Chondrocyte (in vitro differentiated cells): ENCODE measurements at places on chromosomes 2 and 18. TPM values are rescaled to one million over a fixed set of nuclear protein-coding genes. Genes with fewer than 3 reads are reported as not detected.

Gene NOP58
- total RNA-seq = 30.0 to 40.5 TPM (median 32.3 TPM) in 3 replicates

Gene RAB17
- total RNA-seq = 0.25 to 0.95 TPM (median 0.68 TPM) in 3 replicates

Gene SLC11A1
- 0.08 to 0.15 TPM (median 0.10 TPM) in 3 replicates for total RNA-seq

Gene ACOXL
- total RNA-seq = not detected in 3 replicates

DNA sequence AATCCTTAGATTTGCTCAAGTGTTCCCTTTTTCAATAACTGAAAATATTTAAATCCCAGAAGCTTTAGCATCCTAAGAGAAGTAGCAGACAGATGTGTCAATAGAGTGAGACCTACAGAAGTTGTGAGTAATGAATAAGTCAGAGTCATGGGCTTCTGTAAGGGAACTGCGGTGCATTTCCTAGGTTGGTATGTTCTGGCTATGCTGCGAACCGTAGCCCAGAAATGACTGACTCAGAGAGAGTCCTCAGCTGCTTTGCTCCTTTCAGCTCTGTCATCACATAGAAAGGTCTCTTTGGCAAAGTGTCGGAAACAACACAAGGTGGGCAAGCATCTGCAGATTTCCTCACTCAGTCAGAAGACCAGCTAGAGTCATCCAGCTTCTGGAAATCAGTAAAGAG, 297.1 kb downstream of the ARHGAP15 start:
- peak overlapping the region; percentile 63 for H3K27ac ChIP-seq
- no peak for DNase-seq
- H3K27me3 ChIP-seq = no peaks in the 10 kb centered on the region
- H3K36me3 ChIP-seq = no peaks in the 10 kb centered on the region

DNA sequence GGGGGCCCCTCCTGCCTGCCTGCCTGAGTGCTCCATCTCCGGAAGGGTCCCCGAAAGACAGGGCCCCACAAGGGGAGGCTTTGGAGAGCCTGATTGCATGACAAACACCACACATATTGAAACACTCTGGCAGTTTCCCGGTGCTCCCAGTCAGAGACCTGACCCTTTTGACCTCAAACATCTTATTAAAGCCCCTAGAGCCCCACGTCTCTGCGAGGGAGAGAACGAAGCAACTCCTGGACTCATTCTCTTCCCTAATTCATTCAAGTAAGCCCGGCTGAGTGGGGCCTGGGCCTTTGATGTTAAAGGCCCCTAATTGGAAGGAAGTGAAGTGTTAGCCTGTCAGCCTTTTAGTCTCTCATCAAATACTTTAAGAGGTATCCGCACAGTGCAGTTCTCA, 335.6 kb downstream of the CYRIA start:
- no peak overlapping the region for H3K4me3 ChIP-seq
- H3K36me3 ChIP-seq = no peaks in the 10 kb centered on the region
- no peaks in the 10 kb centered on the region for H3K4me1 ChIP-seq
- H3K27me3 ChIP-seq = peaks cover 2% of the 10 kb centered on the region
- DNase-seq = no peak

GRCh38 chr18:61732854-61733253, 160.0 kb downstream of the RNF152 start:
- H3K36me3 ChIP-seq = no peaks in the 10 kb centered on the region
- no peak overlapping the region for H3K27ac ChIP-seq
- no peak overlapping the region for H3K4me3 ChIP-seq
- peaks cover 38% of the 10 kb centered on the region for H3K4me1 ChIP-seq
- no peaks in the 10 kb centered on the region for H3K27me3 ChIP-seq

DNA sequence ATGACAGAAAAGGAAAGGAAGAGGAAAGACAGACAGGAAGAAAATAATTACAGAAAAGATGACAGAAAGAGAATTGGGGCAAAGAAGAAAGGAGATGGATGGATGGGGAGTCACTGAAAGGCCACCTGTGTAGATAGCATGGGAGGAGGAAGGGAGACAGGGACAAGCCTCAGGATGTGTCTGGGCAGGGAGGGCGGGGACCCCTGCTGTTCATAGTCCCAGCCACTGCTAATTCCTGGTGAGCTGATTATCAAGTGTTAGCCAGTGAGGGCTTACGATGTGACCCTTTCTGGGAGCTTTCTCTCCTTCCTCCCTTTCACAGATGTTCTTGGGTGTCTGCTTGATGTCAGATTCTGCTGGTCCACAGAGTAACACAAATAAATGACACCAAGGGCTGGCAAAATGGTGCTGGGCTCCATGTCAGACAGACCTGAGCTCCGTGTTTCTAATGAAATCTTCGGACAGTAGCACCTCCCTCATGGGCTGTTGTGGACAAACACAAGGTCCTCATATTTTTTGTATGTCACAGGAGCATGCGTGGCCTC, 13.6 kb downstream of the FHOD3 start:
- no peak for DNase-seq
- H3K27ac ChIP-seq = no peak overlapping the region
- H3K27me3 ChIP-seq = peaks cover 3% of the 10 kb centered on the region
- H3K4me3 ChIP-seq = no peak overlapping the region
- H3K4me1 ChIP-seq = peaks cover 45% of the 10 kb centered on the region

- DNase-seq = no peak
- no peaks in the 10 kb centered on the region for H3K36me3 ChIP-seq
- H3K4me3 ChIP-seq = no peak overlapping the region
- H3K27me3 ChIP-seq = no peaks in the 10 kb centered on the region
Measured at GRCh38 chr18:295756-296490, 28.1 kb upstream of the THOC1 start.

Gene TSPYL6
- total RNA-seq = not detected in 3 replicates

- no peaks in the 10 kb centered on the region for H3K27me3 ChIP-seq
- no peak for DNase-seq
- peaks cover 23% of the 10 kb centered on the region for H3K4me1 ChIP-seq
Measured at GRCh38 chr2:1673160-1673944, 71.0 kb downstream of the PXDN start.

GRCh38 chr2:132595186-132595585, 74.8 kb downstream of the LYPD1 start:
- no peak overlapping the region for H3K4me3 ChIP-seq
- DNase-seq = no peak
- no peaks in the 10 kb centered on the region for H3K36me3 ChIP-seq
- H3K27me3 ChIP-seq = peaks cover 15% of the 10 kb centered on the region
- no peaks in the 10 kb centered on the region for H3K4me1 ChIP-seq
- H3K27ac ChIP-seq = no peak overlapping the region

DNA sequence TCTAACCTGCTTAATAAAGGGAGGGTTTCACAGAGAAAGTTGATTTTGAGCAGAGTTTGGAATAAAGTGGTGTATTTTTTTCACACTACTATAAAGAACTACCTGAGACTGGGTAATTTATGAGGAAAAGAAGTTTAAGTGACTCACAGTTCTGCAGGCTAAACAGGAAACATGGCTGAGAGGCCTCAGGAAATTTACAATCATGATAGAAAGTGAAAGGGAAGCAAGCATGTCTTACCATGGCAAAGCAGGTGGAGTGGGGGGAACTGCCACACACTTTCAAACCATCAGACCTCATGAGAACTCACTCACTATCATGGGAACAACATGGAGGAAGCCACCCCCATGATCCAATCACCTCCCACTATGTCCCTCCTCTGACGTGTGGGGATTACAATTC, 546.7 kb downstream of the EPHA4 start:
- DNase-seq = no peak
- H3K36me3 ChIP-seq = no peaks in the 10 kb centered on the region
- H3K27ac ChIP-seq = no peak overlapping the region
- no peak overlapping the region for H3K4me3 ChIP-seq
- peaks cover 4% of the 10 kb centered on the region for H3K4me1 ChIP-seq

DNA sequence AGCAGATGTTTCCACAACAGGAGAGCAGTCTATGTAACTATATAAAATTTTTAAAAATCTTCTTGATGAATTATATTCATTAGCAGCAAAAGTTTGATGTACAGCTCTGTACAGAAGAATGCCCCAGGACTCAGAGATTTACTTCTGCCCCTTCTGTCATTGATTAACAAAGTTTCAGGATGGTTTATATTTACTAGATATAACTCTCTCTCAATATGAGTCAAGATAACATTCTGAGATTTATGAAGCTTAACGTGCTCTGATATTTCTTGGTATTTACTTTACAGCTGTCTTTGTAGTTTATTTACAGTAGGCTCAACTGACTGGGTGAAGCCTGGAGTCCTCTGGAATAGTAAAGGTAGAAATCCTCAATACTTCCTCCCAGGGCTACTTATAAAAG, 93.6 kb upstream of the HNMT start:
- no peaks in the 10 kb centered on the region for H3K36me3 ChIP-seq
- DNase-seq = no peak
- peaks cover 7% of the 10 kb centered on the region for H3K4me1 ChIP-seq
- H3K27ac ChIP-seq = no peak overlapping the region
- H3K27me3 ChIP-seq = peaks cover 11% of the 10 kb centered on the region
- H3K4me3 ChIP-seq = no peak overlapping the region

DNA sequence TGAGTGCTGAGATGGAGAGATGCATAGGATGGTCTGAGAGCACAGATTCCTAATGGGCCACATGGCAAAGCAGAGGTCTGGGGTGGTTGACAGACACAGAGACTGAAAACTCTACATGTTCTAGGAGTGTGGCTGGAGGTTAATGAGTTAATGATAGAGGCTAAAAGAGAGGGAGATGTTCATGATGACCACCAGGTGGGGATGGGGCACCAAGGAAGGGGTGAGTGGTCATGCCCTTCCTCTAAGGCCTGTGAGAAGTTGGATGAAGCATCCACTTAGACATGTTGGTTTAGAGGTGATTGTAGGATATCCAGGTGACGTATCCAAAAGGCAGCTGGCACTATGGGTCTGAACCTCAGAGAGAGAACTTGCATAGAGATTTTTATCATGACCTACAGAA, 102.1 kb downstream of the LRP2 start:
- DNase-seq = no peak
- peaks cover 9% of the 10 kb centered on the region for H3K27me3 ChIP-seq
- no peak overlapping the region for H3K4me3 ChIP-seq

- no peak overlapping the region for H3K4me3 ChIP-seq
- no peak overlapping the region for H3K27ac ChIP-seq
- no peaks in the 10 kb centered on the region for H3K27me3 ChIP-seq
- H3K4me1 ChIP-seq = no peaks in the 10 kb centered on the region
- H3K36me3 ChIP-seq = peaks cover 2% of the 10 kb centered on the region
- no peak for DNase-seq
Measured at GRCh38 chr2:72442270-72442669, 294.6 kb upstream of the CYP26B1 start.

- peaks cover 7% of the 10 kb centered on the region for H3K36me3 ChIP-seq
- no peak for DNase-seq
- peak overlapping the region; percentile 77 for H3K4me3 ChIP-seq
- no peaks in the 10 kb centered on the region for H3K27me3 ChIP-seq
- peak overlapping the region; percentile 86 for H3K27ac ChIP-seq
Measured at GRCh38 chr2:238425979-238426567, 654 bp upstream of the ASB1 start.

Gene TMEFF2
- 1.4 to 8.6 TPM (median 1.5 TPM) in 3 replicates for total RNA-seq

Gene STAM2
- total RNA-seq = 33.5 to 34.8 TPM (median 34.7 TPM) in 3 replicates

DNA sequence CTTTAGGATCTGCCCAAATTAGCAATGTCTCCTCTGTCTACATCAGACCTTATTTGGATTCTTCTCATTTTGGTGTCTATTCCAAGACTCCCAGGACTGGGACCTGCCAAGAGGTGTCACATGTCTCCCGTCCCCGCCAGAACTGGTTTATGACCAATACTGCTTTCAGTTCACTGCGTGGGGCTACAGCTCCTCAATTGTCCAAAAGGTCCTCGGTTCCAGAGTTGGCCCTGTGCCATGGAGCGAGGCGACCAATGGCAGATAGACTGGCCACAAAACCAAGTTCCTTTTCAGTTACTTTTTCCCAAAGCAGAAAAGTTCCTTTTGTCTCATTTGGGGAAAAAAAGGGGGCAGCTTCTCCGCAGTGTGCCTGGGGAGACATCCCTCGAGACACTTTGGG, 144.1 kb upstream of the ZNF236 start:
- H3K4me1 ChIP-seq = no peaks in the 10 kb centered on the region
- no peak overlapping the region for H3K4me3 ChIP-seq
- H3K27me3 ChIP-seq = peaks cover 17% of the 10 kb centered on the region
- DNase-seq = no peak
- H3K27ac ChIP-seq = no peak overlapping the region

DNA sequence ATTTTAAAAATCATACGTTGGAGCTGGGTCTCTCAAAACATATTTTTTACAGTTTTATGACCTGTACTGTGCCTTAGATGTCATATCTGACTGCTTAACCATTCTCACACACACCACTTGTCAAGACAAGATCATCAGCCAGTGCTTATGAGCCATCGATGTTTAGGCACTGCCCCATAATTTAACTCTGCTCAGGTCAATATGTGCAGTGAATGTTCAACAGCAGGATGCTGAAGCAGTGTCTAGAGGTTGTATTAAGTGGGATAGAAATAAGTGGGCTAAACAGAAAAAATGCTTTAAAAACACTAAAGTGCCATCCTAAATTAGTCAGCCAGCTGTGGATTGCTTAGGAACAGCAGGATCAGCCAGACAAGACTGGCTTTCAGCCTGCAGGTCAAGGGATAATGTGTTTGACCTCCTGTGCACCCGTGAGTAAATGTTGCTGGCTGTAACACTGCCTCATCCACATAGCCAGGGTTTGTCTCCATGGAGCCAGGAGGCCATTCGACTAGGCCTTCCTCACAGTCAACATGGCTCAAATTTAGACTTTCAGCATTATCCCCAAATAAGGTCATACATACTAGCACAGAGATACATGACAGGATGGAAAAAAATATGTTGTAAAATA, 139.0 kb upstream of the NXPH2 start:
- H3K27me3 ChIP-seq = peaks cover 14% of the 10 kb centered on the region
- no peak overlapping the region for H3K4me3 ChIP-seq
- H3K4me1 ChIP-seq = peaks cover 3% of the 10 kb centered on the region
- no peak overlapping the region for H3K27ac ChIP-seq
- no peak for DNase-seq

DNA sequence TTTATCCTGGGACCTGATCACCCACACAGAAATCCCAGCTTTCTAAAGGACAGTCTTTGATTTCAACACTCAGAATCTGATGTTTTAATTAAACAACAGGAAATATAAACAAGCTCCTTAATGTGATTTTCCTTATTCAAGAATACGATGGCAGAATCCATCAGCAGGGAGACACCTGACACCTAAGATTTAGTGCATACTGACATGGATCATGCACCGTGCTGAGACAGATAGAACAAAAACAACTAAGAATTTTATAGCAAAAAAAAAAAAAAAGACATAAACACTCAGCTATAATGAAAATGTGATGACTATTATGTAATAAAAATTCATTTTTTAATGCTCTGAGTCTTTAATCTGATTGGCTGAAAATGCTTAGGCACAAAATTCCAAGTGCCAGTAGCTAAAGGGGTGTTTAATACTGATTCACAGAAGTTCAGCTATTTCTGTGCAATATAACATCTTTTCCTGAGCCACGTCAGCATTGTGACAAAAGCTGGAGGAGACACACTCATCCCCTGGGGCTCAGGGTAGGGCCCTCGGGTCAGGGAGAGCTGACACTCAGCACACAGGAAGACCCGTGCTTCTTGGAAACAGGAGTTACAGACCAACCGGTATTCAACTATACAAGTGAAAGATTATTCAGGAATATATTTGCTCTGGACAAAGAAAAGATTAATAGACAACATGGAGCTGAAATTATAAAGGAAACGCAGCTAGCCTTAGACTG, 247.4 kb downstream of the FBXO15 start:
- no peak overlapping the region for H3K4me3 ChIP-seq
- H3K36me3 ChIP-seq = no peaks in the 10 kb centered on the region
- no peaks in the 10 kb centered on the region for H3K4me1 ChIP-seq
- H3K27ac ChIP-seq = no peak overlapping the region

- no peaks in the 10 kb centered on the region for H3K36me3 ChIP-seq
- DNase-seq = no peak
- H3K4me1 ChIP-seq = peaks cover 19% of the 10 kb centered on the region
Measured at GRCh38 chr2:47344890-47345589, 57.9 kb upstream of the MSH2 start.

- H3K36me3 ChIP-seq = no peaks in the 10 kb centered on the region
- DNase-seq = no peak
- H3K27ac ChIP-seq = no peak overlapping the region
- peaks cover 14% of the 10 kb centered on the region for H3K4me1 ChIP-seq
- no peak overlapping the region for H3K4me3 ChIP-seq
- no peaks in the 10 kb centered on the region for H3K27me3 ChIP-seq
Measured at GRCh38 chr2:20551945-20552328, 99.0 kb downstream of the HS1BP3 start.
